ENCODE measurements at places on chromosomes 3 and 15.

GRCh38 chr3:32045091-32045915 is 61.1 kb upstream of the GPD1L start:
- DNase-seq = no peak

- DNase-seq = no peak
Measured at GRCh38 chr15:78808550-78808949, 2.7 kb downstream of the ADAMTS7 start.

DNA sequence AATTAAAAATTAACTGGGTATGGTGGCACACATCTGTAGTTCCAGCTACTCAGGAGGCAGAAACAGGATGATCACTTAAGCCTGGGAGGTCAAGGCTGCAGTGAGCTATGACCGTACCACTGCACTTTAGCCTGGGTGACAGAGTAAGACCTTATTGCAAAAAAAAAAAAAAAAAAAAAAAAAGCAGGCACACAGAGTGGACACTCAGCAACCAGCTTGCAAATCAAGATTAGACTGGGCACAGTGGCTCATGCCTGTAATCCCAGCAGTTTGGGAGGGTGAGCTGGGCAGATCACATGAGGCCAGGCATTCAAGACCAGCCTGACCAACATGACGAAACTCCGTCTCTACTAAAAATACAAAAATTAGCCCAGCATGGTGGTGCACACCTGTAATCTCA is 5.4 kb downstream of the CLN6 start:
- DNase-seq = no peak

- no peak for DNase-seq
Measured at GRCh38 chr3:96083610-96084009, 730.8 kb upstream of the EPHA6 start.

- DNase-seq = peak; percentile 48
Measured at GRCh38 chr15:98599909-98600691, 48.2 kb upstream of the IGF1R start.

DNA sequence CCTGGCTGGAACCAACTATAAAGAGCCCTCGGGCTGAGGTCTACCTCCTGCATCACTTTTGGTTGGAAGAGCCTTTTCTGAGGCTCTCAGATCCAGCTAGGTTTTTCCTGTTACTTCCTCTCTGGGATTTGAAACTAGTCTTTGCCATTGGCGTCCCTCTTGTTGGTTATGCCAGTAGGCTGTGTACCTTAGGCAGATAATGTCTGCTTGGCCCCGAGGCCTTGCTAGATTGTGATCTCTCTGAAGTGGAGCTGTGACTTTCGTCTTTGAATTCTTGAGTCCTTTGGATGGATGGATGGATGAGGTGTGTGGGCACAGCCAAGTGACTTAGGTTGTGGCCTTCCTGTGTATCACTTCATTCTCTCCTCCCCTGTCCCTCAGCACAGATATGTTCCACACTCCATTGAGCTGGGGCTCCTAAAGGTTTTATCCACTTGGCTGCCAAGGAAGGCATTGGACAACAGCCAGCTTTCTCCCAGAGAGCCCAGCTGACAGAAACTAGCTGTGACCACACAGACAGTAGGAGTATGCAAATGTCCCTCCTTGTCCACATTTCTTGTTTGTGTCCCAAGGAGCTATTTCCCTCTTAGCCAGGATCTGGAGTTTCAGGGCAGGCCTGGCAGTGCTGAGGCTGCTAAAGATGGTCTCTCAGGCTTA is 7.9 kb upstream of the DNAJC17 start:
- DNase-seq = no peak

- DNase-seq = peak; percentile 66
Measured at GRCh38 chr15:82647835-82648256, 683 bp upstream of the CPEB1 start.

DNA sequence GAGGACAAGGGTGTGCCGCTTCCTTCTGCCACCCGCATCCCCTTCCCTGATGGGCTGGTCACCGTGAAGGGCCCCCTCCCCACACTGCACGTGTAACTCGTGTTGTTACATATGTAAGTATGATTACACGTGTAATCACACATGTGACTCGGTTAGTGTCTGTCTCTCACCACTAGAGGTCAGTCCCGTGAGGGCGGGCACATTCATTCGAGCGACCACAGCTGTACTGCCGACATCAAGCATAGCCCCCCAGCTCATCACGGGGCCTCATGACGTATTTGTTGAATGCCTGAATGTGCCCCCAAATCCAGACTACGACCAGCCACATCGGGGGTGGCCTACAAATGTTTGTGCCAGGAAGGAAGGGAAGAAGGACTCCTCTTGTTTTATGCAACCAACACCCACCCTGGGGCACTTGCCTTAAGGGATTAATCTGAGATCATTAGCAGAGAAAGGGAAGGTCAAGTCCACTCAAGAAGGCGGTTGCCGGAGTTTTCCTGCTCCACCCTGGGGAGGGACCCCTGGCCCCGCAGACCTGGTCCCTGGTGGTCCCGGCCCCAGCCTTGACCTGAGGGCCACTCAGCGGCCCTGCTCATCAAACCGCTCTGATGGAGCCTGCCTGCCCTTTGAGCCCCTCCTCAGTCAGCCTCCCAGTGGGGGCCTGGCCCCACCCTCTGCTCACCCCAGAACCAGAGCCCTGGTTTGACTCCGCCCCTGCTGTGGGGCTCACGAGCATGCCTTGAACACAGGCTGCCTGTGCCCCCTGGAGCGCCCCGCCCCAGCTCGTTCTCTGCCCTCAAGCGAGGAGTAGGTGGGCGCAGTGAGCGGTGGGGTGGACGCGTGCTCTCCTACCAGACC is 52.8 kb downstream of the RGMA start:
- DNase-seq = peak; percentile 51
